ENCODE measurements at places on chromosomes 7 and 10.

DNA sequence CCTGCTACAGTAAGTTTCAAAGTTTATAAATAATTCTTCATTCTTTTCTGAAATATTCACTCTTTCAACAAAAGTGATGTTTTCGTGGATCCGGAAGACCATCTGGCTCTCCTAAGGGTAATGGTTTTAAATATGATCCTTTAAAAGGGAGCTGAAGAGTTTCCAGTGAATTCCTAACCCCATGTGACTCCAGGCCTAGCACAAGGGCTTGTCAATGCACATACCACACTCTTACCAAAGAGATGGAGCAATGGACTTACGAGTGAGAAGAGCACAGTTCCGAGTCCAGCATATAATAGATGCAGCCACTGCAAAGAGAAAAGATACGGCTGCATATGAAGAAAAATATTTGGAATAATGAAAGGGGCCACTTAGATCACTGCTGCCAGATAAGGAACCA lies 32.1 kb upstream of the GATAD1 start:
- no peak for DNase-seq

DNA sequence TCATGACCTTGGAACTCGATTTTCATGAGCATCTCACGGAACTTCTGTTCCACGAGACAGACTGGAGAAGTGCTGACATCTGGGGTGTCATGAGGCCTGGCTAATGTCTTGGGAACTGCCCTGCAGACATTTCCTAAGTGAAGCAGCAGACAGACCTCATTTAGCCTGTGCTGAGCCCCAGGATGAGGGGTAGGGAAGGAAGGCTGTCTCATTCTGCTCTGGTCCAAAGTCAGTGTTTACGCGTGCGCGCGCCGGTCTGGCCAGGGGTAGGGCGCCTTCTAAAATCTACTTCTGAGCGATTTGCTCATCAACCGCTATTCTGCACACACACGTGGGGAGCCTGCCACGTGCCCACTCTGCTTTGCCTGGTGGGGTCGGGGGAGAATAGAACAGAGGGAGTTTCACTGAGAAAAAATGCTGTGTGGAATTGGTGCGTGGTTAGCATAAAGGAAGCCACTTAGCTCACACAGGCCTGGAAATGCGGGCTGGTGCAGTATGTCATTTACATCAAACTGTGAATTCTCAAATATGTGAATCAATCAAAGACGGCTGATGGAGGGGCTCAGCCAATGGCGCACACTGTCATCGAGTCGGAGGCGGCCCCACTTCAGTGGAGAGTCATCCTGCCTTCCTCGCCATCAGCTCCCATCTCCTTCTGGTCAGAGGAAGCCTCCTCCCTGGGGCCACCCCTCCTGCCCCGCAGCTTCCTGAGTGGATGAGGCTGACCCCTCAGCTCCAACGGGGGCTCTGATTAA lies 335.1 kb downstream of the ADARB2 start:
- DNase-seq, result no peak

- DNase-seq, result no peak
Measured at GRCh38 chr10:119734396-119735332, 8.8 kb downstream of the INPP5F start.

GRCh38 chr7:42238709-42239366 lies 1.8 kb upstream of the GLI3 start:
- DNase-seq, result no peak

- peak; percentile 26 for DNase-seq
Measured at GRCh38 chr7:141053626-141054025, 20.2 kb upstream of the TMEM178B start.

DNA sequence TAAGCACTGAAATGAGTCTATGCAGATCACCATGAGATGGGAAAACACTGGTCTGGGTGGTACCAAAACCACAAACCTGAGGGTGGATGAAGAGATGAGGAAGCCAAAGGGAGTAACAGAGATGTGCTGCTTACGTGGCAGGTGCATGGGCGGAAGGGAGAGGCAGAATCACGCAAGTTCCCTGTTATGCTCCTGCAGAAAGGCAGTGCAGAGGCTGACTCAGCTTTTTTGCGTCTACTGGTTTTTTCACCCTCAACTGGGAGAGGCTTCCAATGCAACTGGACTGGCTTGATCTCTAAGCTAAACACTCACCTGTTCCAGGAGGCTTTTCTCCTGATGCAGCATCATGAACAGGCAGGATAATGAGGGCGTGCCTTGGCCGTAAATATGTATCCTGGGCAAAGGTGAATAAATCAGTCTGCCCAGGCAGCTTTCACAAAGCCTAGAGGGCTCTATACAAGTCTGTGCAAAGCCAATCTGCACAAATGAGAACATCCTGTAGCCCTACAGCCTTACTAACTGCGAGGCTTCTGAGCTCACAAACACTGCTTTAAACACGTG lies 95.4 kb upstream of the AFAP1L2 start:
- DNase-seq, result peak; percentile 27

- DNase-seq, result no peak
Measured at GRCh38 chr7:102097601-102098161, 189.0 kb upstream of the SH2B2 start.

GRCh38 chr10:20922033-20922432 lies 24.9 kb upstream of the NEBL start:
- DNase-seq, result no peak

DNA sequence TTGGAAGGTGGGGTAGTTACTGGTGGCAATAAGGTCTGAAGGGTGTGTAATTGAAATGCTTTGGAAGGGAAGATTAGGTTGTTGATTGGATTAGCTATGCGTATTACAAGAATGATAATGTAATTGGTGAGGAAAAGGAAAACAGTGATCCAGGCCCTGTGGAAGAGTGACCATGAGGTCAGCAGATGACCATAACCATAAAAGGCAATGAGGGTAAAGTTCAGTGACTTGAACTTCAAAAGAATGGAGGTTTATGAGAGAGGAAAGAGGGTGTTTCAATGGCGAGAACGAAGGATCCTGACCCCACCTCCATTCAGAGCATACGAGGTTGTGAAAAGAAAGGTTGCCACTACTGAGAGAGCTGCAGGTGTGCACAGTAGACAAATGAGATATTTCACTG lies 439.7 kb downstream of the CCSER2 start:
- no peak for DNase-seq

DNA sequence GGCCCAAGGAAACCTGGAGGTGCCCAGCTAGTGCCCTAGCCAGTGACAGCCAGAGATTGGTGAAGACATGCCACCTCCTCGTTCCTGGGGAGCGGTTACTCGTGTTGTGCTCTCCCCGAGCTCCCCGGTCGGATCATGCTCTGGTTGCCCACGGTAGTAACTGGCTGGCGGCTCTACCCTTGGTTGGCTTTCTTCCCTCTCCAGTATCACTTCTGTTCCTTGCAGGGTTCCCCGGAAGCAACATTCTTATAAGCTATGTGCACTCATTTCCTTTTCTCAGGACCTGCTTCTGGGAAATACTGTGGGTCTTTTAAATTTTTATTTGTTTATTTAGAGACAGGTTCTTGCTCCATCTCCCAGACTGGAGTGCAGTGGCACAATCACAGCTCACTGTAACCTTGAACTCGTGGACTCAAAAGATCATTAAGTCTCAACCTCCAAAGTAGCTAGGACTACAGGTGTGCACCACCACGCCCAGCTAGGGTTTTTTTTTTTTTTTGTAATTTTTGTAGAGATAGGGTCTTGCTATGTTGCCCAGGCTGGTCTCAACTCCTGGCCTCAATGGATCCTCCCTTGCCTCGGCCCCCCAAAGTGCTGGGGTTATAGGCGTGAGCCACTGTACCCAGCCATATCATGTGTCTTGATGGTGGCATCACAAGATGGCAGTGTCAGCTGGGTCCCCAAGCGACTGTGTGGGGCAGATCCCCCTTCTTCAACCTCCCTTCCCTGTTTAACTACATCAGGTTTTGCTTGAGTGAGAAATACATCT lies 6.9 kb upstream of the CALHM1 start:
- DNase-seq, result no peak

GRCh38 chr7:134766779-134767519 lies 12.5 kb upstream of the CALD1 start:
- no peak for DNase-seq

- peak; percentile 35 for DNase-seq
Measured at GRCh38 chr10:123007558-123008354, 839 bp downstream of the IKZF5 start.

GRCh38 chr10:110843031-110843430 lies 28.7 kb upstream of the PDCD4 start:
- DNase-seq, result peak; percentile 40

DNA sequence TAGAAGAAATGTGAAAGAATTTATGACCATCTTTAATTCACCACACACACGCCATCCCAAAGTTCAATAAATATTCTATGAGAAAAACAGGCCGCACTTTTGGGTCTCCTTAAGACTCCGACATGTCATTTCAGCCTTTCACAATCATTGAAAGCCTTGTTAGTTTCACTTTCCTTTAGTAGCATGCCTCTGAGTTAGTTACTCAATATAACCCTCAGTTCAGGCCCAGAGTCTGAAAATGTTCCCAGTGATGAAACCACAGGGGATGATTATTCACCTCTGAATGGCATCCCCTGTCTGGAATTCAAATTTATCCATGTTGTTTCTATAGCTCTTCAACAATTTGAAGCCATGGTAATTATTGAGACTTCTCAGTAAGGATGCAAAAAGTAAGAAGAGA lies 278.1 kb upstream of the NRP1 start:
- no peak for DNase-seq

GRCh38 chr7:90715067-90715466 lies 118.9 kb downstream of the CDK14 start:
- no peak for DNase-seq

- DNase-seq, result no peak
Measured at GRCh38 chr7:7805511-7806153, 87.2 kb upstream of the RPA3 start.

DNA sequence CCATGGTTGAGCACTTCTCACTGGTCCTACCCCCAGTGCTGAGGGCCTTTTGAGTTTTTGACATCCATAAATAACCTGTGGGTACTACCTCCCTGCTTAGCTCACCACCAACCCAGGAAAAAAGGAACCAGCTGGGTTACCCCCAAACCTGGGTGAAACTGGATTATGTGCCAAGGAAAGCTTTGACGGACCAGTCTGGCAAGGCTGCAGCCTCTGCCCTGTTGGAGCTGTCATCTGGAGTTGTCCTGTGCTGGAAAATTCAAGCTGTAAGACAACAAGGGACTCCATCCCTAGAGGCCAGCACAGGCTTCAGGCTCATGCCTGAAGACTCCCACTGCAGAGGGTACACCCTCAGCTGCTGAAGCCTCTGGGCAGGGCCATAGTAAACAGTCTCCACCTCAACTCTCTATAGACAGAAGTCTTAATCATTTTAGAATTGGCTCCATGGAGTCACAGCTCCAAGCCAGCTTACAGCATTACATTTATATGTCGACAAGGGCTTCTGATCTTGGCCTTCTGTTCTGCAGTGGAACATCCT lies 115.5 kb upstream of the AFAP1L2 start:
- DNase-seq, result no peak

DNA sequence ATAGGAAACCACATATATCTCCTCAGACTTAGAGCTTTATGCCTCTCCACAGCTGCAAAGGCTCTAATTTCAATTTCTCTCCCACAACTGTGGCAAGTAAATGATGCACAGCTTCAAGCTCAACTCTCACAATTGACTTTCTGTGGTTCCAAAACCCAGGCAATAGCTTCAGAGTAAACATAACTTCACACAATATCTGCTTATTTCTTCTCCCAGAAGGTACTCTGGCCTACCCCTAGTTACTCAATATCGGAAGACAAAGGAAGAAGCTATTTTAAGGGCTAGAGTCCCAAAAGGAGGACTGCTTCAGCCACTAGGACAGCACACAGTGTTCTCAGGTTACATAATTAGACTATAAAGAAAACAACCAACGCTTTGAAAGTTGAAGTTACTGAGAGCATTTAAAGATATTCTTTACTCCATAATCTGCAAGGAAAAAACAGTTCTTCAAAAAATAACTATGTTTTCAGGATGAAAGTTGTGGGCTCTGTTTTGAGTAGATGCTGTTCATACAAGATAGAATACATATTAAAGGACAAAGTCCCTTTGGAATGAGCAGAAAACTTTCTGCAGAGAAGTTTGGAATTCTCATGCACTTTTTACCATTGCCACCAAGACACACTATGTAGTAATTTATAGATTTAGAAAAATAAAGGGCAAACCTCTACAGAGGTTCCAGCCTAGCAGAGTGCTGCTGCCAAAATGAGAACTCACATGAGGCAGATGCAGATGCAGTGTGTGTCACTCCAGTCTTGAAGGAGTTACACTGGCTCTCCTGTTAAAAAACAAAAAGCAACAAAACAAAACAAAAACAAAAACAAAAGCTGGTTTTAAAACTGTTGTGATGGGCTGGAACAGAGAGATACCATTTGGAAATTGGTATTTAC lies 81.8 kb downstream of the NT5C2 start:
- DNase-seq, result no peak

GRCh38 chr10:71433768-71434744 lies 37.3 kb downstream of the CDH23 start:
- DNase-seq, result no peak

DNA sequence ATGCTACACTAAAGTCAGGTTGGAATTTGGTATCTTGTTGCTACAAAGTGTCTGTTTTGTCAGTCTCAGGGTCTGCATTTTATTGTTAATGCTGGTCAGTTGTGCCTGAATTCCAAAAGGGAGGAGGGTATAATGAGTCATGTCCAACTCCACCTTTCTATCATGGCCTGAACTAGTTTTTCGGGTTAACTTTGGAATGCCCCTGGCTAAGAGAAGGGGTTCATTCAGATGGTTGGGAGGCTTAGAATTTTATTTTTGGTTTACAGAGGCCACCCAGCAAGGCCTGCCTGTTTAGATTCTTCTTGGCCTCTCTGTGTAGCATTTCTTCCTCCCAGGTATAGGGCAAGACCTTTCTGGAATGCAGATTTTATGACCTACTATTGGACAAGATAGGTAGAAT lies 93.2 kb downstream of the SKIDA1 start:
- DNase-seq, result no peak

GRCh38 chr7:53060066-53060465 lies 24.6 kb downstream of the POM121L12 start:
- DNase-seq, result no peak

DNA sequence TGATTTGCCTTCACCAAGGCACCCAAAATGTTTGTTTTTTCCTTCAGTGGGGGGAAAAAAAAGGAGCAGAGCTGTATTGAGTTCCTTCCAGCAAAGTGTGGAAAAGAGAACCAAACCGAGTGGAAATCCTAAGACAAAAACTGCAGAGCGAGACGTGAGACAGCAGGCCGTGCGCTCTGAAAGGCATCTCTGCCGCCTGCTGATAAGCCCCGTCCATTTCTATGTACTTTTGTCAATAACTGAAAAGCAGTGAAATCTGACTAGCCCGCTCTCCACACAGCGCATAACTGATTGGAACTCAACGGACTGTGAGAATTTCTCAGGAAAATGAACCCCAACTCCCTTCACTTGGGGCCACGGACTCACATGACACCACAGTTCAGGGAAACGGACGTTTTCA lies 83.2 kb downstream of the COBL start:
- DNase-seq, result no peak

DNA sequence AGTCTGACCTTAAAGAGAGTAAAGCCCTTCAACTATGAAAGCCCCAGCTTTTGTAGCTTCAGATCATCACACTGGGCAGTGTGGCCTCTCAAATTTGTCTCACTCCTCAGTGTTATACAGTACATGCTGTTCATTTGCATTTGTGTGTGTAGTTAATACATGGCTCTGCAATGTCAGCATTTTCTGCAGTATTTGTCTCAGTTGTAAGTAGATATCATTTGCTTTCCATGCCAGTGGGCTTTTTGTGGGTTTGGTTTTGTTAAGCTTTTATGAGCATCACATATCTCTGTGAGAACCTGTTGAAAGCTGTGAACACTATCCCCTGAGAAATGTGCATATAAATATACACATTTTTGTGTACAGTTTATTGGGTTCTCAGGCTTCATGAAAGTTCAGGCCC lies 57.0 kb downstream of the ZNF277 start:
- no peak for DNase-seq
